Upper lobe of right lung (tissue), 1 donor: ENCODE measurements at places on chromosomes 1 and 21. TPM values are rescaled to one million over a fixed set of nuclear protein-coding genes. Genes with fewer than 3 reads are reported as not detected.

DNA sequence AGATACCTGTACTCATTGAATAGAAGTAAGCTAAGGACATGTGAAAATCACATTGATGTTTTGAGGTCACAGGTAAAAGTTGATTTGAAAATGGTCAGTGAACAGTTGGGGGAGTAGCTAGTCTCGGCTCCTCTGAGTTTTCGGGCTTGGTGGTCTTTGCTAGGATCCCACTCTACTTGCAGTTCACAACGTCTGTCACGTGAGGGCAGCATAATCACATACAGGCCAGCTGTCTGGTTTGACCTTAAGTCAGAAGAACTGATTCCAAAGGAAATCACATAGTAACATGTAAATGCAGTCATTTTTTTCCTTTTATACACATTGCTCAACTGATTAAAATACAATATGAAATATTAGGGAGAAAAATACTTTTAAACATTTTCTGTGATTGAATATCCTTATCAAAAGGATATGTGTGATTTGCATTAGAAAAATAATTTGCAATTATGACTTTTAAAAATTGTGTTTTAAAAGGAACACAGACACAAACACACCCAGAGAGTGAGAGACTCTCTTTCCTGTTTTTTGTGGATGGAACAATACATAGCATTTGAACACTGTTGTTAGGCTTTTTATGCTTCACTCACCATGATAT is 21.8 kb upstream of the PDC start:
- H3K4me1 ChIP-seq: no peaks in the 10 kb centered on the region
- no peak overlapping the region for H3K4me3 ChIP-seq
- no peaks in the 10 kb centered on the region for H3K27me3 ChIP-seq
- DNase-seq: no peak
- no peaks in the 10 kb centered on the region for H3K36me3 ChIP-seq

DNA sequence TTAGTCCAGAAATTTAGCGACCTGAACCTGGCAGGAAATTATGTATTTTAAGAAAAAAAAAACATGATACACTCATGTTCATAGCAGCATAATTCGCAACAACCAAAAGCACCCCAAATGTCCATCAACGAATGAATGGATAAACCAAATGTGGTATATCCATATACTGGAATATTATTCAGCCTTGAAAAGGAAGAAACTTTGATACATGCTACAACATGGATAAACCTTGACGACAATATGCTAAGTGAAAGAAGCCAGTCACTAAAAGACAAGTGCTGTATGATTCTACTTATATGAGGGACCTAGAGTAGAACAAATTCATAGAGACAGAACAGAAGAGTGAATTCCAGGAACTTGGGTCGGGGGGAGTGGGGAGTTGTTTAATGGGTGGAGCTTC is 698 bp upstream of the OLIG1 start:
- H3K4me3 ChIP-seq: no peak overlapping the region
- peaks cover 88% of the 10 kb centered on the region for H3K27me3 ChIP-seq
- DNase-seq: no peak
- H3K36me3 ChIP-seq: no peaks in the 10 kb centered on the region
- peaks cover 4% of the 10 kb centered on the region for H3K4me1 ChIP-seq

DNA sequence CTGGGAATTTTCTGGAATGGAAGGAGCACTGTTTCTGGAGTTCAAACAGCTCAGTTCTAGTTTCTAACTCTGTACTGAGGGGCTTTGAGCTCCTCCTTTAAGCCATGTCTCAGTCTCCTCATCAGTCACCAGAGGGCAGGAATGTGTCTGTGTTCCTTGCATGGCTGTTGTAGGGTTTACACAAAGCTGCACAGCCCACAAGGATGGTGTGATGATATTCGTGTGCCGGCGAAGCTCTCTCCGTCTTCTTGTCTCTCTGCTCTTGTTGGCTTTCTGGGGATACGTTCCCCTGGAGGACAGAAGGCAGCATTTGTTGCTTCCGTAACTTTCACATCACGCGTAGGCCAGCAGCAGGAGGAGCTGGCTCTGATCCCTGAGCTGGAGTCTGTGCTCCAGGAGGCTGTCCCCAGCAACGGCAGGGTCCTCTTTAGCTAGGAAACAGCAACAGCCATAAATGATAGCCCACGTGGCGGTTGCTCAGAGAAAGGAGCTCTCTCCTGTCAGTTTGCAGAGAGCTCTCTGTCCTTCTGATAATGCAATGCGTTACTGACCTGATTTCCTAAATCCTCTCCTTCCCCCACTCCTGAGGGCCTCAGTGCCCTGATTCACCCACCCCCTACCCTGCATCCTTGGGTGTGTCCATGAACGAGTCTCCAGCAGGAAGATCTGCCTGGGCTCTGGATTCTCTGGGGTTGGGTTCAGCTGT is 189.2 kb upstream of the VAMP3 start:
- no peak overlapping the region for H3K27ac ChIP-seq
- no peaks in the 10 kb centered on the region for H3K4me1 ChIP-seq
- no peaks in the 10 kb centered on the region for H3K27me3 ChIP-seq
- DNase-seq: no peak
- no peak overlapping the region for H3K4me3 ChIP-seq

GRCh38 chr21:42514883-42515228 is 1.2 kb downstream of the SLC37A1 start:
- H3K4me3 ChIP-seq: peak overlapping the region; percentile 88
- H3K36me3 ChIP-seq: peaks cover 17% of the 10 kb centered on the region
- peaks cover 21% of the 10 kb centered on the region for H3K4me1 ChIP-seq

DNA sequence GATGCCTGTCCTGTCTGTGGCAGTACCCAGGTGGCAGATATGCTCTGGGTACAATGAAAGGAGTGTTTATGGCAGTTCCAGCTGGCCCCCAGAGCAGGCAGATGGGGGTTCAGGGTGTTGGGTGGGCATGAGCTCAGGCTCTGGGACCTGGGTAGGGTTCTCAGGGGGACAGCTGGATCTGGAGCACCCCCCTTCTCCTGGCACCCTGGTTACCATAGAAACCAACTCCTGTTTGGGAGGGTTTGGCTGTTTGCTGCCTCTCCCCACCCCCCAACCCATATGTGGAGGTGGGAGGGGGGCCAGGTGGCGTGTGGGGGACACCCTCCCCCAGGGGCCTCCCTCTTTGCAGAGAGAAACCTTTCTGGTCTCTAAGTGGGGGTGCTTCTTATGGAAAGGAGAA is 7.1 kb downstream of the FOXO6 start:
- H3K36me3 ChIP-seq: no peaks in the 10 kb centered on the region
- peaks cover 11% of the 10 kb centered on the region for H3K4me1 ChIP-seq
- H3K27ac ChIP-seq: no peak overlapping the region

- H3K36me3 ChIP-seq: no peaks in the 10 kb centered on the region
- no peaks in the 10 kb centered on the region for H3K27me3 ChIP-seq
- no peak overlapping the region for H3K4me3 ChIP-seq
- H3K27ac ChIP-seq: no peak overlapping the region
Observed at GRCh38 chr1:79694241-79694640, 687.7 kb upstream of the ADGRL4 start.

- no peak overlapping the region for H3K4me3 ChIP-seq
- no peaks in the 10 kb centered on the region for H3K36me3 ChIP-seq
- DNase-seq: no peak
Observed at GRCh38 chr21:21463456-21463855, 465.2 kb downstream of the NCAM2 start.

DNA sequence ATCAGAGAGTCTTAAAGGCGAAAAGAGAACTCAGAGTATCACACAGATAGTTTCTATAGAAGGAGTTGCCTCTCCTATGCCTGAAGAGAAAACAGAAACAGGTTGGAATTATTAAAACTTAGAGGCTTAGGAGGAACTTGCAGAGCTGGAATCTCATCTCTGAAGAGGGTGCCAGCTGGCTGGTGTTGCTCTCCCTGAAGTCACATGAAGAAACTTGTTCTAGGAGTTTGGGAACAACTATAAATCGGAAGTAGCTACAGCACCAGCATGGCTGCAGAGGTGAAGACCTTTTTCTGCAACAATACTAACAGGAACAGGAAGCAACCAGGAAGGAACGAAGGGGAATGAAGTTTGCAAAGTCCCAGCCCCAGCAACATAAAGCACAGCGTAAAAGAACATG is 35.8 kb downstream of the FMO3 start:
- no peaks in the 10 kb centered on the region for H3K36me3 ChIP-seq
- peak overlapping the region; percentile 26 for H3K27ac ChIP-seq
- H3K4me1 ChIP-seq: peaks cover 5% of the 10 kb centered on the region
- DNase-seq: no peak
- no peak overlapping the region for H3K4me3 ChIP-seq

DNA sequence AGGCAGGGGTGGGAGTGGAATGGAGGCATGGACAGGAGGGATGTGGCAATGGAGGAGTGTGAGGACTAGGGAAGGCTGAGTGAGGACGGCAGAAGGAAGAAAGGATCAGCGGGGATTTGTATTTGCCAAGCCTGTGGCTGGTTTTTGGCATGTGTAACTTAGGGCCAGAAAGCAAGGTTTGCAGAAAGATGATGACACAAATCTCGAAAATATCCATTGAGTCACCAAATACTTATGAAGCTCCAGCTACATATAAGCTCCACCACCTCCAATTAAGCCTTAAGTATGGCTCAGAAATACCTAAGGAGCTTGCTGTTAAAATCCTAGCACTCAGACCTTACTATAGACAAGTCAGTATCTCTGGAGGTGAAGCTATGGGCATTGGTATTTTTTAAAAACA is 90.1 kb downstream of the OMA1 start:
- H3K27ac ChIP-seq: no peak overlapping the region
- no peak for DNase-seq
- no peaks in the 10 kb centered on the region for H3K4me1 ChIP-seq
- no peaks in the 10 kb centered on the region for H3K27me3 ChIP-seq
- no peak overlapping the region for H3K4me3 ChIP-seq
- H3K36me3 ChIP-seq: no peaks in the 10 kb centered on the region

DNA sequence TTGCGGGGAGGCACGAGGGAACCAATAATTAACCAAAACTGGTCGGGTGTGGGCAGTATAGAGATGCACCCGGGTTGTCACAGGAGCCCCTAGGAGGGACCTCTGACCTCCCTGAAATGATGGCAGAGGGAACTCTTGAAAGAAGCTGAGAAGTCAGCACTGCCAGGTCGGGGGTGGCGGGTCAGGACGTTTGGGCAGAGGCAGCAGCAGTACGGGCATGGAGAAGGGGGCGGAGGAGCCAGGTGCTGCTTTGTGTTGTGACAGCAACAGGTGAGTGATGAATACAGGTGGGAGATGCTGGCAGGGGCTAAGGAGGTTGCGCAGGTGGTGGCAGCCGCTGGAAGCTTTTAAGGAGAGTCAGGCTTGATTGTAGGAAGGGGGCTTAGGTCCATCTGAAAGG is 11.7 kb downstream of the TNFRSF1B start:
- no peak overlapping the region for H3K4me3 ChIP-seq
- peak overlapping the region; percentile 81 for H3K27ac ChIP-seq
- H3K4me1 ChIP-seq: peaks cover 88% of the 10 kb centered on the region
- H3K27me3 ChIP-seq: no peaks in the 10 kb centered on the region
- no peak for DNase-seq
- H3K36me3 ChIP-seq: no peaks in the 10 kb centered on the region

DNA sequence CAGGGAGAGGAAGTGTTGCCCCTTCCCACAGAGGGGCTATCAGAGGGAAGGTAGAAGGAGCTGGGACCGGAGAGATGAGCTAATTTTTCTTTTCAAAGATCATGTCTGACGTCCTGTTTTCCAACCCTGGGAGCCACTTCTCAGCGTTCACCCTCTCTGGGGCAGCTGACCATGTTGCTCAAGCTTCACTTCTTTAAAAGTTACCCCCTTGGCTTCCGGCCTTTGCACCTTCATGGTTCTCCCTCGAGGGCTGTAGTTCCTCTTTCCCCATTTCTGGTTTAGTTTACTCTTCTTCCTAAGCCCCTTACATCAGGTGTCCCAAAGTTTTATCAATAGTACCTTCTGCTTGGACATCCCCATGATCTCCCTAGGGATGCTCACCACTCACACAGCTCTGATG is 23.8 kb upstream of the CSF1 start:
- H3K4me3 ChIP-seq: no peak overlapping the region

GRCh38 chr1:37098237-37098636 is 63.9 kb upstream of the GRIK3 start:
- no peaks in the 10 kb centered on the region for H3K4me1 ChIP-seq
- no peaks in the 10 kb centered on the region for H3K36me3 ChIP-seq
- DNase-seq: no peak
- H3K4me3 ChIP-seq: no peak overlapping the region
- H3K27me3 ChIP-seq: peaks cover 6% of the 10 kb centered on the region
- no peak overlapping the region for H3K27ac ChIP-seq

- peak; percentile 72 for DNase-seq
- H3K4me3 ChIP-seq: peak overlapping the region; percentile 68
- H3K36me3 ChIP-seq: peaks cover 9% of the 10 kb centered on the region
- peaks cover 62% of the 10 kb centered on the region for H3K4me1 ChIP-seq
Observed at GRCh38 chr1:150973258-150973835, 1.3 kb downstream of the CERS2 start.

GRCh38 chr1:111602974-111603373 is 16.6 kb upstream of the RAP1A start:
- peaks cover 18% of the 10 kb centered on the region for H3K4me1 ChIP-seq
- no peak overlapping the region for H3K27ac ChIP-seq
- no peak for DNase-seq
- no peak overlapping the region for H3K4me3 ChIP-seq

DNA sequence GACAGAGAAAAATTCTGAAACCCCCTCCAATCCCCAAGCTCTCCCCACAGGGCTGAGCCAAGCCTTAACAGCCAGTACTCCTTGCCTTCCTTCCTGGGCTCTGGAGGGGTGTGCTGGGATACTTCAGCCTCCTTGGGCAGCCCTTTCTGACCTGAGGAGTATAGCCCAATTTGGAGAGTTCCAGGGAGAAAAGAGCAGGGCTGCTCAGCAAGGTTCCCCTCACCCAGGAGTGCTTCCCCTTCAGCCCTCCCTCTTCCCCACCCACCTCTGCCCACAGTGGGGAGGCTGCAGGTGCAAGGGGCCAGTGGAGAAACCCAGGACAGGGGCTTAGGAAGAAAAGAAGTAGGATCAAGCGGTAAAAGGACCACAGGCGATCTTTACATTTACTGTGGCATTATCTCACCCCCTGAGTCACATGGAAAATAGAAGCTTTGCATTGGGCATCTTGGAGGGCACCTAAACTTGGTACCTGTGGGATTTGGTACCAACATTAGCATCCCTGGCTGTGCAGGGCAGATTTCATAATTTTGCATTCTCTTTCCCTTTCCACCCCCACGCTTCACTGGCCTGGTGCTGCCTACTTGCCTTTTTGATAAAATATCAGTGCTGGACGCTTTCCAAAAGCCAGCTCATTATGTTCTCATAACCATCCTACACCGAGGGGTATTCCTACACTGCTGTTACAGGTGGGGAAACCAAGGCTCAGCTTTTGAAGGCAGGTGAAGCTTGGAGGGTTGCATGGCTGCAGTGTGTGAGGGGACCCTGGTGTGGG is 2.8 kb upstream of the ADORA1 start:
- H3K4me3 ChIP-seq: no peak overlapping the region
- H3K27ac ChIP-seq: no peak overlapping the region
- peak; percentile 28 for DNase-seq
- no peaks in the 10 kb centered on the region for H3K36me3 ChIP-seq
- H3K27me3 ChIP-seq: peaks cover 57% of the 10 kb centered on the region

DNA sequence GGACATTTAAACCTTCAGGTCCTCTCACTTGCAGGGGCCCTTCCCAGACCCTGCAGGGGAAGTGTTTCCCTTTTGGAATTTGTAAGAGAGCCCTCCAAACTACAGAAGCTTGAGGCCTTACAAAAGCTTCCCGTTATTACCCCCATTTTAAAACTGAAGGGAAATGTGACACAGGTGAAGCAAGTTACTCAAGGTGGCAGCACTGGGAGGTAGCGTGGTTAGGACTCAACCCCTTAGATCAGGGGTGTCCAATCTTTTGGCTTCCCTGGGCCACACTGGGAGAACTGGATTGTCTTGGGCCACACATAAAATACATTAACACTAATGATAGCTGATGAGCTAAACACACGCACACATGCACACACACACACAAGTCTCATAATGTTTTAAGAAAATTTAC is 15.8 kb upstream of the ZC3H12A start:
- H3K4me1 ChIP-seq: peaks cover 10% of the 10 kb centered on the region
- H3K27me3 ChIP-seq: no peaks in the 10 kb centered on the region
- no peak for DNase-seq

The SOX13 gene
- total RNA-seq: 76.3 TPM

The CR1L gene
- not detected for total RNA-seq

The CDKN2C gene
- total RNA-seq: 9.6 TPM

The CFH gene
- total RNA-seq: 78.5 TPM

The FMO2 gene
- 392 TPM for total RNA-seq
